ENCODE measurements at places on chromosomes 13 and 19.

DNA sequence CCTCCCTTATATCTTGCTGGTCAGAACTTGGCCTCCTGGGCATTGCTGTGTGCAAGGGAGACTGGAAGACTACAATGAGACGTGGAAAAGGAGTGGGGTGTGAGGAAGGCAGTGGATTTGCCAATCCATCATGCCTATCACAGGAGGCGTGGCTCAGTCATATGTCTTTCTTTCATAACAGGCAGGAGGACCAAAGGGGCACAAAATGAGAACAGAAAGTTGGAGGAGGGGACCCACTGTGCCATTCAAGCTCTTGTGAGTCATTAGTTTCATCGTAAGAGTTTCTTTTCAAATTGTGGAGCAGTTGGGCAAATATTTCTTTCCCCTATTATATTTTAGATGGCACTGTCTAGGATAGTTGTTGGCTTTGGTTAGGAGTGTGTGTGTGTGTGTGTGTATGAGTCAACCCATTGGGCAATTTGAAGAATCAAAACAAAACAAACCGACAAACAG is 471.5 kb downstream of the TSHZ3 start:
- ATAC-seq, result no peak

DNA sequence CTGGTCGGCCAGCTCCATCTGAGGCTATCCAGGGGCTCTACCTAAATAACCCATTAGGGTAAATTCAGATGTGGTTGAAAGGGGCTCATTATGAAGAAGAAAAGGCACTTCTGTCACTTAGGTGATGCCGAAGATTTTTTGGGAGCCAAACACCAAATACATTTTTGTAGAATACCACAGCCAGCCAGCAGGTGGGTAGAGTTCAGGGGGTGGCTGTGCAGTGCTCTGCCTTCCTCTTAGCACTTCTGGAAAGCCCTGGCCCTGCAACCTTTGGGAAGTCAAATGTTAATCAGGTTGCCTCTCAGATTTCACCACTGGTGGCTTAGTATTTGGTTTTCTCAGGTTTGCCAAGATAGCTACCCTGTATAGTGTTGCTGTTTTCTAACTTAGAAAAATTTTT is 18.5 kb upstream of the GPR18 start:
- no peak for ATAC-seq

- peak; percentile 75 for ATAC-seq
Observed at GRCh38 chr13:44300895-44301638, 72.6 kb upstream of the SERP2 start.

DNA sequence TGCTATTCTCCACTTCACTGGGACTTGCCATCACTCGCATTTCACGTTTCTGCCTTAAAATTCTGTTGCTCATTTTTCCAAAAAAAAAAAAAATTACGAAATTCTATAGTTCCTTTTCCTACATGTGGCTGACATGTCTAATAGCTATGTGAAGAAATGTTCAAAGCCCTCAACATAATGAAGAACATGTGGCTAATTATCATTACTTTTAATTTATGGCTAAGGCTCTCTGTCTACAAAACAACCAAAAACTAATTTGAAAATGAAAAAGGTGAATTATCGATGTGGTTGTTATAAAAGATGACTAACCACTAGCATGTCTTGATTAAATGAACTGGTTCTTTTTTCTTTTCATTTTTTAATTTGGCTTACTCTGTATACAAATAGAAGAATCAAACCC is 940.0 kb downstream of the EFNB2 start:
- no peak for ATAC-seq

GRCh38 chr19:45645068-45645630 is 6.0 kb upstream of the EML2 start:
- no peak for ATAC-seq

DNA sequence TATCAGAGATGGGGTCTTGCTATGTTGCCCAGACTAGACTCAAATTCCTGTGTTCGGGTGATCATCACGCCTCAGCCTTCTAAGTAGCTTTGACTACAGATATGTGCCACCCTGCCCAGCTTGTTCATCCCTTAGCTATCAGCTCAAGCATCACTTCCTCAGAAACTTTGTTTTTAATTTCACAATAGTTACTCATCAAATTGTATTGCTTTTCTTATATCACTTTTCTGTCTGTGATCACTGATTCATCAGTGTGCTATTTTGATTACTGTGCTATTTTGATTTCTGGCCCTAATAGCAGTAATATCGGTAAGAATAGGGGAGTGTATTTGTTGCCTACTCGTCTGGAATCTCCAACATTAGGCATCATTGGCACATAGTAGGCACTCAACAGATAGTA is 878.6 kb upstream of the PCDH20 start:
- ATAC-seq, result no peak

DNA sequence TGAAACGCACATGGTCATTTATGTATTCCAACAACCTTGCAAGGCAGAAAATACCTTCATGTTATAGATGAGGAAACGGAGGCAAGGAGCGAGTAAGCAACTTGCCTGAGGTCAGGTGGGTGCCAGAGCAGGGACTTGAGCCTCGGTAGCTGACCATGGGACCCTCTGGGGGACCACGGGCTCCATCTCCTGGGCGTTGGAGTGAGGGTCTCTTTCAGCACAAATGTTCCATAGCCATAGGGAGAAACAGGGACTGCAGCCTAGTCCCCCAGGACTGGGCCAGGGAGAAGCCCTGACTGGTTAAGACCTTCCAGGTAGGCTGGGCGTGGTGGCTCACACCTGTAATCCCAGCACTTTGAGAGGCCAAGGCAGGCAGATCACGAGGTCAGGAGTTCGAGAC is 38.4 kb upstream of the ADGRE5 start:
- ATAC-seq, result no peak

Data from activated CD4-positive, CD25-positive, alpha-beta regulatory T cell treated with anti-CD3 and anti-CD28 coated beads, Interleukin-2, amount 50 U/mL, for 24 hours (primary cell).